SK-N-SH (cell line): ENCODE measurements at places on chromosomes 13 and 19.
A peak's percentile ranks its signal among the peaks of the same experiment; 100 is the strongest.

GRCh38 chr13:103883164-103883563 is 816.9 kb upstream of the SLC10A2 start:
- peak; percentile 56 for DNase-seq

DNA sequence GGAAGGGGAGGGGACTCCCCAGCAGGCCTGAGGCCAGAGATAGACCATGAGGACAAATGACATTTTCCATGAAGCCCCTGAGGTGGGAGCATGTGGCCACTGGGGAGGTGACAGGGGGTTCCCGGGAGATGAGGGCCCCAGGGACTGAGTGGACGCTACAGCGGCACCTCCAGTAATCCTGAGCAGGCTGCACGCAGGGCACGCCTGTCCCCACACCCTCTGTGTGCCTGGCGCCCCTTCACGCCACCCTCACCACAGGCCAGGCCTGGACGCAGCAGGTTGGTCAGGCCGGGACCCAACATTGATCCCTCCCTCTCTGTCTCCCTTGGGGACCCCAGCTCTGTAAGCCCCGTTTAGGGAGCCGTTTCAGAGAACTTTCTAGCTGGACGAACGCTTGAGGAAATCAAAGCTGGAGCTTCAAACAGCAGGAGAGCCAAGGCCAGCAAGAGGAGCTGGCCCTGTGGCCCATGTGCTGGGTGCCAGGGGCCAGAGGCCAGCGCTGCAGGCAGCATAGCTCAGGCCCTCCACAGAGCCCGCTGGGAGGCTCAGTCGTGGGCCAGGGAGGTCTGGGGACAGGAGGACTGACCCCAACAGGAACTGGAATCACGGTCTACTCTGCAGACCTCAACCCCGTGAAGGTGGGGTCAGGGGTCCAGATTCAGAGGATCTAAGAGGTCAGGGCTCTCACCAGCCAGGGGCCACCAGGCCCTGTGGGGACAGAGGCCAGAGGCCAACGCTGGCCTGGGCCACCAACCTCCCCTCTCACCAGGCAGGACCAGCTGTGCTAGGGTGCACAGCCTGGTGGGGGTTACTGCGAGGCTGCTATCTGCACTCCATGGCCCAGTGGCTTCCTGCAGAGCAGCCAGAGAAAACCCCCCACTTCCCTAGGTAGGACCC is 14.6 kb downstream of the LSM4 start:
- peak; percentile 11 for DNase-seq

- DNase-seq: no peak
These were observed 5.0 kb upstream of the LENG1 start for GRCh38 chr19:54164369-54165068.

DNA sequence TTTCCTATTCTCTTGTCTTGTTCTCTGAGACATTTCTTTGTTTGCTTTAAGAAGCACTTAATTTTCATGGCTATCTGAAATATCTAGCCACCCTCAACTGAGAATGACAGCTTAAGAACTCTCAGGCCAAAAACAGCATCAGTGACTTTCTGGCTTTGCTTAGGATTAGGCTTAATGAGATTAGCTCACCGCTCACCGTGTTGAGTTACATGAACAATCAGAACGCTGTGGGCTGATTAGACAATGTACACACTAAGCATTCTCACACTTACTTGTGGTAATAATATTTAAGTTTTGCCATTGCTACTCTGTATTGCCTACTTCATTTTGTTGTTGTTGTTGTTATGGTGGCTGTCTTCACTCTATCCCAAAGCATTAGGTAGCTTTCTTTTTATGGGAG is 1283.6 kb downstream of the UQCRFS1 start:
- DNase-seq: no peak

DNA sequence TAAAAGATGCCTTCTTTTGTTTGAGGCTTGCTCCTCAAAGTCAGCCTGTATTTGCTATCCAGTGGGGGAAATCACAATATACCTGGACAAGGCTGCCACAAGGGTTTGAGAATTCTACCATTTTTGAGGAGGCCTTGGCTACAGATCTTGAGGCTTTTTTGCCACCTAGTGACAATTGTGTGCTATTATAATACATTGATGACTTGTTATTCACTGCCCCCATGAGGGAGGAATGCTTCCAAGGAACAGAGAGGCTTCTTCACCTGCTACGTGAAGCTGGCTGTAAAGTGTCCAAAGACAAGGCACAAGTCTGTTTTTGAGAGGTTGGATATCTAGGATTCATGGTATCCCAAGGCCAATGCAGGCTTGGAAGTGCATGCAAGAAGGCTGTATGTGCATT is 72.5 kb downstream of the ZNF708 start:
- DNase-seq: peak; percentile 20

GRCh38 chr19:29268721-29269393 is 55.9 kb upstream of the UQCRFS1 start:
- no peak for DNase-seq

DNA sequence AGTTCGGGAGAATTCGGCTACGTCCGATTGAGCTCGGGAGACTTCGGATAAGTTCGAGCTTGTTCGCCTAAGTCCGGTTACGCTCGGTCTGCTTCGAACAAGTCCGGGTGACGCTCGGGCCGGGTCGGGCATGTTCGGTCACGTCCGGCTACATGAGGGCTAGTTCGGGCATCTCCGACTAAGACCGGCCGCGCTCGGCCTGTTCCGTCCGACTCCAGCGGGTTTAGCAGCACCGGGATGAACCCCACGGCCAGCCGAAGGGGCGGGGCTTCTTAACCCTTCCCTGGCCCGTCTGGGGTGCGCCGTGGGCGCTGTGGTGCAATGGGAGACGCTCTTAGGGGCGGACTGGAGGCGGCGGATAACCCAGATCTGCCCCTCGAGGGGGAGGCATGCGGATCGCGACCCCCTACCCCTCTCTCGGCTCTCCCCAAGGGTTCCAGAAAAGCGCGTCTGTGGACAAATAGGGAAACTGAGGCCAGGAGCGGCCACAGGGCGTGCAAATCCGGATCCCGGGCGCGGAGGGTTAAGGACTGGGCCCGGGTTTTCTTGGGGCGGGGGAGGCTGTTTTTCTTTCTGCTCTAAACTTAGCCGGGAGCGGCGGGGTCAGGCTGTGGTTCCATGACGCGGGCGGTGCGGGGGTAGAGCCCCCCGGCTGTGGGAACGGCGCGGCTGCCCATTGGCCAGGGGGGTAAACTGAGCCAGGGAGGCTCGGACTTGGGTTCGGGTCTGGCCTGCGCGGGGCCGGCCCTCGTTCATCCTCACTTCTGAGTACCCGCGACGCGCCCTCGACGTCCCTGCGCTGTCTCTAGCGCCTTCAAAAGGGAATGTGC is 1.5 kb downstream of the PDE4C start:
- DNase-seq: peak; percentile 99

DNA sequence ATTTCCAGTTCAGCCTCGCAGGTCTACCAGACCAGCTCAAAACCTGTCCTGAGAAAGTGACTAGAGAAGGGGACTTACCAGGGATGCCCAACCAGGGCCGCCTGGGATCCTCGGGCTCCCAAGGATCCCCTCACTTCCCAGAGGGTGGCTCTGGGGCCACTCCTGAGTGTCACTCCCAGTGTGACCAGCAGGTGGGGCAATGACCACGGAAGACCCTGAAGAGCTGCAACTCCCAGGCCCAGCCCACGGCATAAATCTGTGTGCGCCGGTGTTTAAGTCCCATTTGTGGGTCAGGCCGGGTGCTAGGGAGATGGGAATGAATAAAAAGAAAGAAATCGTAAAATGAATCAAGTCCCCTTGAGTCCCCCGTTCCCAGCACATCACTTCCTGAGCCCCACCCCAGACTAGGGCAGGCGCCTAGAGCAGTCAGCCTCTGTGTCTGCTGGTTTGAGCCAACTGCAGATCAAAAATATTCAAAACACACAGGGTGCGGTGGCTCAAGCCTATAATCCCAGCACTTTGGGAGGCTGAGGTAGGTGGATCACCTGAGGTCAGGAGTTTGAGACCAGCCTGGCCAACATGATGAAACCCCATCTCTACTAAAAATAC is 10.7 kb downstream of the PTGIR start:
- peak; percentile 91 for DNase-seq

DNA sequence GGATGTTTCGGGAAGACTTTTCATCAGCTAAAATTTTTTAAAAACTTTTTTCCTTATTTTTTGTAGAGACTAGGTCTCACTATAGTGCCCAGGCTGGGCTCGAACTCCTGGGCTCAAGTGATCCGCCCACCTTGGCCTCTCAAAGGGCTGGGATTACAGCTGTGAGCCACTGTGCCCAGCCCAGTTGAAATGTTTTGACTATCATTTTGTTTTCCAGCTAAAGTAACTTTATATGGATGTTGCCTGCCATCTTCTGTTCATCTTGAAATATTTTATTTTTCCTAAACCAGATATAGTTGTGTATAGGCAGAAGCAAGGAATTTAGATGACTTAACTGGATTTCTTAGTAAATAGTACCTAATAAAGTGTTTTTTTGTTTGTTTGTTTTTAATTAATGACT is 7.0 kb downstream of the CAB39L start:
- no peak for DNase-seq

- no peak for DNase-seq
These were observed 700 bp downstream of the ZNF816 start for GRCh38 chr19:52961981-52962380.

- DNase-seq: peak; percentile 11
These were observed 37.0 kb upstream of the CCNA1 start for GRCh38 chr13:36395280-36395679.

GRCh38 chr13:35260316-35260715 is 216.2 kb downstream of the MAB21L1 start:
- DNase-seq: no peak

- no peak for DNase-seq
These were observed 2.6 kb downstream of the CPB2 start for GRCh38 chr13:46102255-46102605.

GRCh38 chr19:2419754-2420153 is 7.6 kb downstream of the TIMM13 start:
- DNase-seq: no peak

- no peak for DNase-seq
These were observed 7.5 kb downstream of the RPS9 start for GRCh38 chr19:54207983-54208783.

- no peak for DNase-seq
These were observed 41.8 kb downstream of the MBD3L2B start for GRCh38 chr19:6979399-6979798.

- no peak for DNase-seq
These were observed 76.0 kb upstream of the STK24 start for GRCh38 chr13:98652721-98653462.

GRCh38 chr19:15286688-15287365 is 45.5 kb downstream of the BRD4 start:
- DNase-seq: no peak

DNA sequence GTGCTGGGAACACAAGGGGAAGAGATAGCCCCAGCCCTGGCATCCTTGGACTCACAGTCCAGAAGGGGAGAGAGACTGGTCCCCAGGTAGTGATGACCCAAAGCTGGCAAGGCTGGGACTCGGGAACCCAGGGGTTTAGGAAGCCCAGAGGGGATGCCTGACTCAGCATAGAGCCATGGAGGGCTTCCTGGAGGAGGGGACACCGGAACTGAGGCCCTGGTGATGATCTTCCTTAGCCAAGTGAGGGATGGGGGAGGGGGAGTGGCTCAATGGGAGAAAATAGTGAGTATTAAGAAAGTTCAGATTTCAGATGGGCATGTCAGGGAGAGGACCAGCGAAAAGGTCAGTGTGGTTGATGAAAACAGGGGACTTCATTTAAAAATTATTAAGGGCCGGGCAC is 26.8 kb downstream of the EXOC3L2 start:
- no peak for DNase-seq

DNA sequence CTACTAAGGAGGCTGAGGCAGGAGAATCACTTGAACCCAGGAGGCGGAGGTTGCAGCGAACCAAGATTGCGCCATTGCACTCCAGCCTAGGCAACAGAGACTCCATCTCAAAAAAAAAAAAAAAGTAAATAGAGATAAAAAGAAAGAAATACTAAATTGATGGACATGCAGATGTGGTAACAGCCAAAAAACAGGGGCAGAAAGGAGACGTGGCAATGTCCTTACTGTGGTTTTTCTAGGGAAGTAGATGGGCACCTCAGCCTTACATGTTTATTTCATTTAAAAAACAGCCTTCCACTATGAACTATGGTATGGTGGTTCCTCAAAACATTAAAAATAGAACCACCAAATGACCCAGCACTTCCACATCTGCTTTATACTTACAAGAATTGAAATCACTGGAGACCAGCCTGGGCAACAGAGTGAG is 6.5 kb upstream of the EIF3G start:
- no peak for DNase-seq

DNA sequence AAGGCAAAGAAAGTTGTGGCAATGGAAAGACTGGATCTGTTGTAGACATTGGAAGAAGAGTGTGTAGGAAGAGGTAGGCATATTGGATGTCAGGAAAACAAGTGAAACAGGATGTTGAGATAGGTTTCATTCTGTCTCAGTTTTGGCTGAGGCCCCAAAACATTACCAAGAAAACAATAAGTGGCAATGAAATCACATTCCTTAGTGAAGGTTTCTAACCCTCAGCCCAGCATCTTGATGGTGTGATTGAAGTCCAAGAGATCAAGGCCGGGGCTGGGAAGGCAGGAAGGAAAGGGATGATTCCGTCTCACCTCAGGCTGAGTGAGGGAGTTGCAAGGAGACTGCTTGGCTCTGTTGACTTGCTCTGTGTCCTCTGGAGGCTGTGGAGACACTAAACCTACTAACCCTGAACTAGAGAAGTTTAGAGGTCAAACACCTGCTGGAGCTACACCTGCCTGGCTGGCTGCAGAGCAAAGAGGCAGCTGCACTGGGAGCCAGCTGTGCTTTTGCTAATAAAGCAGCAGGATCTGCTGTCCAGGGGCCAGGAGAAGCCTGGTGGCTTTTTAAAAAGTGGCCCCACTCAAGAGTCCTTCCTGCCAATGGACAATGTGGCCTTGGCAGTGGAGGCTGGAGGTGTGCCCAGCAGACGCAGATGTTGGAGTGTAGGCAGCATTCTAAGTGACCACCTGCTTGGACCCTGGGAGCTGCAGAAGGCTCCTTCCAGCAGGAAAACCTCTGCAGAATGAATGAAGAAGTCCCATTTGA is 53.6 kb downstream of the DGKH start:
- DNase-seq: no peak

DNA sequence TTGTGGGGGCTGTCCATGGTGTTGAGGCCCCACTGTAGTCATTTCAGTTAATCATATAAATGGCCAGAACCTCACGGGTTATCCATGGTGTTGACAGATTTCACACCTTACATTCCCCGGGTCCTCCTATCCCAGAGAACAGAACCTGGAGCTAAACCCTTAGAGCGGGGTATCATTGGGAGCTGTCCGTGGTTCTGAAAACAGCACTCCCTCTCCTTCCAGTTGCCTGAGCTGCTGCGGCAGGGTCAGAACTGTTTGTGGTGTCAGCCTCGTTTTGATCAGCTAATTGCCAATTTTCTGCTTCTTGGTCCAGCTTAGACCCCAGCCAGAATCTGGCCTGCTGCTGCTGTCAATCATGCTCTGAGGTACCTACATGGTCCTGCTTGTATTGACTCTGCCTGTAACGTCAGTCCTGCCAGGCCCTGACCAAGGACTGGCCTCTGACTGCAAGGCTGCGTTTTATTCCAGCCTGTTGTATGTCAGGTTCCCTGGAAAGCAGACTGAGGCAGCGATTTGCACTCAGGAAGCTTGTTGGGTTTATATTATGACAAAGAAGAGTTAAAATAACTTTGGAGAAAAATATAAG is 55.8 kb upstream of the KCTD15 start:
- no peak for DNase-seq
